ENCODE measurements at places on chromosomes 13 and 19.

- no peak for DNase-seq
Observed at GRCh38 chr13:111275995-111276618, 44.3 kb upstream of the TEX29 start.

DNA sequence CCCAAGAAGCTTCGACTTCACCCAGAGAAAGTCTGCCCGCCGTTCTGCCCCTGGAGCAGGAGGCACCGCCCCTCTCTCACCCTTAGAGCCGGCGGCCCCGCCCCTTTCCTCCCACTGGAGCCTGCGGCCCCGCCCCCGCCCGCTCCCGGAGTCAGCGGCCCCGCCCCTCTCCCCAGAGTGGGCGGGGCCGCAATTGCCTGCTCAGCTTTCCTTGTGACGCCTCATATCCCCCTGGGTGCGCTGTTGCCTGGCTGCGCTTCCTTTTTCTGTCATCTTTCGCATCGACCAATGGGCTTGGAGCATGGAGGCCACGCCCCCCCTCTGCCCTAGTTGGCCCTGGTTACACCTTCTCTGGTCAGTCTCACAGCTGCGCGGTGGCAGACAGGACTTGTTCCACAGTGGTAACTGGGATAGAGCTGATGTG is 38.2 kb upstream of the ZNF492 start:
- DNase-seq, result no peak

GRCh38 chr13:71864094-71864985 is 2.7 kb downstream of the DACH1 start:
- DNase-seq, result no peak

DNA sequence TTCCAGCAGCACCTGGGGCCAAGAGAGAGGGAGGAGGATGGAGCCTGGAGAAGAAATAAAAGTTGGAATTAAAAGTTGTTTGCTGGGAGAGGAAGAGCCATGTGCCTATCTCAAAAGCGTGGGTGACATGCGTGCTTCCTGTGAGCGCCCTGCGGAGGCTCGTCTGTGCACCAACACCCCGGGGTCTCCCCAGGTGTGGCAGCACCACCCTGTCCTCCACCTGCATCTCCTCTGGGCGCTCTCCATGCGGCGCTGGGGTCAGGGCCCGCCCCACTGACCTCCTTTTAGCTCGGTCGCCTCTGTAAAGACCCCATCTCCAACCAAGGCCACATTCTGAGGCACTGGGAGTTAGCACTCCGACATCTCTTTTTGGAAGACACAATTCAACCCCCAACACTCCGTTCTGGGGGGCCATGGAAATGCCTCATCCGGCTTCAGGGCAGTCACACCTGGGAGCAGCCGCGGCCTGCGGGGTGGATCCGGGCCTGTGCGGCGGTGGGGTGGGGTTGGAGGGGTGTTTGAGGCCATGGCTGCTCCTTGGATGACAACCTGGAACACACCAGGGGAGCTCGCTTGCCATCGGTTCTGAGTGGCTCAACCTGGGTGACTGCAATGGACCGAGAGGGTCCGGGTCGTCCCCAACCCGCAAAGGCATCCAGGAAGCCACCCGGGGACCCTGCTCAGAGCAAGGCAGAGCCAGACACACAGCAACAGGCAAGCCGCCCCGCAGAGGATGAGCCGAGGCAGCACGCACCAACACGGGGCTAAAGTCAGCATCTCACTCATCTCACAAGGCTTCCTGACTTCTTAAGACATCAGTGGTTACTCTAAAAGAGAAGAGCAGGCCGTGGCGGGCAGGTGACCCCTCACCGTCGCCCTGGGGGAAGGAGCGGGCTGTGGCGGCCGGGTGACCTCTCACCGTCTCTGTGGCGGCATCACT is 79.4 kb upstream of the MCF2L start:
- DNase-seq, result no peak

All from NAMALWA (cell line).